GM12864 (cell line): ENCODE measurements at places on chromosomes 12 and 14.

- DNase-seq = no peak
Measured at GRCh38 chr12:110575326-110575725, 7.8 kb downstream of the PPTC7 start.

DNA sequence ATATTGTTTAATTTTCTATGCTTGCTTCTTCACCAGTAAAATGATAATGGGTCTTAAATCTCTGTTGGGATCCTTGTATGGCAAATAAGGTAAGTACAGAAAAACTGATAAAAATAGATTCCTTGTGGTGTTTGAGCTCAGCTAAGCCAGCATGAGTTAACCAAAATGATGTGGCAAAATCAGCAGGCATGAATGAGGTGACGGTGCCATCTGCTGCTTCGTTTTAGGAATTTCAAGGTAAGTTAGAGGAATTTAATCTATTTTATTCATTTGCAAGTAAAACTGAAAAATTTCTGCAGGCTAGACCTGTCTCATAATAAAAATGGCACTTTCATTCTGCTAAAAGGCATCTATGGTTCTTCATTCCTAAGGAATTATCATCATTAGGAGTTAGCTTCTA is 10.0 kb upstream of the CLEC7A start:
- no peak for DNase-seq

DNA sequence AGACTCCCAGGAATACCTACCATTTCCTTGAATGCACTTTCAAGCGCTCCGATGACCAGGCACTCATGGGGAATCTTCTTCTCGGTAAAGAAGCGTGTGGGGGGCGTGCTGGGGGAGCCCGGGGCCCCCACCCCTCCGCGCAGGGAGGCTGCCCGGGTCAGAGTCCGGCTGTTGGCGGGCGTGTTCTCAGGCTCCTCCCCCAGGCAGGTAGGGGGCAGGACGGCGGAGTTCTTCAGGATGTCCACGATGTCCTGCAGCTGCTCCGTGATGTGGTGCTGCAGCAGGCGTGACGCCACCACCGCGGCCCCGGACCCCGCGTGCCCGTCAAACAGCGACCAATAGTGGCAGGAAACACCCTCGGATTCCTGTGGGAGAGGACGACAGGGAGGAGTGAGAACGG is 133.2 kb downstream of the PPM1H start:
- DNase-seq = no peak

- DNase-seq = peak; percentile 43
Measured at GRCh38 chr12:112998987-112999767, 20.9 kb downstream of the OAS2 start.

- no peak for DNase-seq
Measured at GRCh38 chr12:3483089-3483488, 7.9 kb upstream of the PRMT8 start.

GRCh38 chr14:40936861-40937260 is 669.8 kb upstream of the LRFN5 start:
- DNase-seq = no peak

- DNase-seq = no peak
Measured at GRCh38 chr12:131771965-131772364, 56.2 kb upstream of the MMP17 start.

DNA sequence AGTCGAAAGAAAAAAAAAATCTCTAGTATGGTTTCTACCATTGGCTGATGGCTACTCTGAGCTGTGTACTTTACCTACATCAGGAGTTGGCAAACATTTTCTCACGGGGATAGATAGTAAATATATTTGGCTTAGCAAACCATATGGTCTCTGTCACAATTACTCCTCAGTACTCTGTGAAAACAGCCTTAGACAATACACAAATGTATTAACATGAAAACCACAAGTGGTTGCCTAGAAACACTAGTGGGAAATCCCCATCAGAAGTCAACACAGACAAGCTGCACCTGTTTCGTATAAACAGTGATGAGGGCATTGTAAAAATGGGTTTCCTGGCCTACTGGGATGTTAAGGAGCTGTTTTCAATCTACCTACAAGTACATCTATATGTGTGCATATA is 84.6 kb upstream of the NAV3 start:
- DNase-seq = peak; percentile 59

GRCh38 chr14:58947156-58947555 is 241.3 kb upstream of the DAAM1 start:
- no peak for DNase-seq

GRCh38 chr14:93975791-93976476 is 436 bp downstream of the ASB2 start:
- peak; percentile 98 for DNase-seq

DNA sequence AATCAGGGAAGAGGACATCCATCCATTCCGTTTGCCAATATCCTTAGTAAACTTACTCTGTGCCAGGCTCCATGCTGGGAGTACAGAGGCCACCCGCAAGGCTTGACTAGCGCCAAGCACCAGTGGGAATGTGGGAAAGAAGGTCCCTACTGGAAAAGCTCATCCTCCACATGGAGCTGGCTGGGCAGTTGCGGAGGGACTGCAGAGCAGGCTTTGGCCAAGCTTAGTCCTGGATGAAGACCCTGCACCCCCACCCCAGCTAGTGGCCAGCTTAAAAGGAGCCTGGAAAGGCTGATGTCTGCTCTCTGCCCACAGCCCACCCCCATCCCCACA is 22.4 kb upstream of the EIF2B2 start:
- DNase-seq = no peak

DNA sequence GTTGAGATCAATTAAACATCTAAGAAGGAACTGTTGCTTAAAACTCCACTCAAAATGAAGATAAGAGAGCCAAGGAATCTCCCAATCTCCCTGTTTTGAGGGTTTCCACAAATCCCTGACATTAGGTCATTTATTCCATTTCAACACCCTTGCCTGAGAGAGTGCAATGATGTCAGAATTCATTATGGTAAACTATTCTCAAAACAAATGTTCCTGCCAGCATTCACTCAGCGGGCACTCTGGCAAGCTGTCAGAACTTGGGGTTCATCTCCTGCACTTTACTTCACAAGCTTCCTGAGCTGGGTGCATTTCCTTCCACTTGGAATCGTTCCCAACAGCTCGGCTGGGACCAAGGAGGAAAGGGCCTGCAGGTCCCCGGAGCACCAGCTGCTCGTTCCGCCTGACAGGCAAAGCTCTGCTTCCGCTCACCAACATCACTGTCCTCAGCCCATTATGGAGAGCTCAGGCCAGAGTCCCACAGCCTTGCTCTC is 117.8 kb downstream of the TTC7B start:
- no peak for DNase-seq

GRCh38 chr12:130839770-130840404 is 837 bp upstream of the STX2 start:
- DNase-seq = no peak

GRCh38 chr12:53766881-53767280 is 15.1 kb upstream of the CISTR start:
- no peak for DNase-seq

- DNase-seq = no peak
Measured at GRCh38 chr12:2312175-2312574, 259.4 kb downstream of the CACNA1C start.

GRCh38 chr14:96816281-96816680 is 19.1 kb downstream of the VRK1 start:
- DNase-seq = no peak

- DNase-seq = no peak
Measured at GRCh38 chr12:94046626-94047410, 101.6 kb upstream of the PLXNC1 start.

DNA sequence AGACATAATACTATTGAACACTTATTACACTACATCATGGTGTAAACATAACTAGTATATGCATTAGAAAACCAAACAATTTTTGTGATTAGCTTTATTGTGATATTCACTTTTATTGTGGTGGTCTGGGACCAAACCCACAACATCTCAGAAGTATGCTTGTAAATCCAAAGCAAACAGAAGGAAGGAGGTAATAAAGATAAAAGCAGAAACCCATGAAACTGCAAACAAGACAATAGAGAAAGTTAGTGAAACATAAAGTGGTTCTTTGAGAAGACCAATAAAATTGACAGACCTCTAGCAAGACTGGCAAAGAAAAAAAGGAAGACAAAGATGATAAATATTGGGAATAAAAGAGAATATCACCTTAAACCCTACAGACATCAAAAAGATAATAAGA is 268.3 kb downstream of the RPAP3 start:
- no peak for DNase-seq

DNA sequence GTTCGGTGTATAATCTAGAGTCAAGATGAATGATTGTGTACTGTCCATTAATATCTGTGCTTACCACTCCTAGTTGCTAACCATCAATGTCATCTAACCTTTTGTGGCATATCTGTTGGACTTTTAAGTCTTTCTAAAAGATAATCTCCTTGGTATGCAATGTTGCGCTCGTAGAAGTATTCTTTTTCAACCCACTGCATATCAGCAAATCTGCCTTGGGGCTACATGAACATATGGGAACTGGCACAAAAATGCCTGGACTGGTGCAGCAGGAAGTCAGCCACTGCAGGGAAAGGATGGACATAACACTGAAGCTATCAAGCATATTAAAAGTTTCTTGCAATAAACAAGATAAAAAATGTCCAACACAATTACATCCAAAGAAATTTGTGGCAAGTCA is 124.3 kb upstream of the SLC38A4 start:
- DNase-seq = no peak

DNA sequence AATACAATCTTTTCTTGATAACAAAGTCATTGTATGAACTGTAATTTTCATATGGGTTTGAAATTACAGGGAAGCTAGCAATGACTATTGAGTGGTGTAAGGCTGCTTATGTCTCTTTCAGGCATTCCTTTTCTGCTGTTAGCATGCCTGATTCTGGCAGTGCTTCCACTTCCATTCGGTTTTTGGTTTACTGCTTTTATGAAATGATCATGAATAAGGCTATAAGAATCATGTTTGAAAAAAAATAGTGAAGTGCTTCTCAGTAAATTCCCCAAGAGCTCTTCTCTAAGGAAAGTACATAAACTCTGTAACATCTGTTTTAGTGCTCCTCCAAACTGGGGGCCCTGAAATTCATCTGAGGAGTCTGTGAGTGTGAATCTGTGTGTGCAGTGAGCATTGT is 434.0 kb upstream of the RGS6 start:
- DNase-seq = no peak

GRCh38 chr12:54723379-54724256 is 75.5 kb upstream of the DCD start:
- DNase-seq = no peak
